ENCODE measurements at places on chromosomes 2 and 18.

GRCh38 chr2:172970660-172971059 is 105.0 kb upstream of the MAP3K20 start:
- DNase-seq: peak; percentile 13

- DNase-seq: no peak
These were observed 95.7 kb upstream of the BOD1L2 start for GRCh38 chr18:57051021-57051656.

DNA sequence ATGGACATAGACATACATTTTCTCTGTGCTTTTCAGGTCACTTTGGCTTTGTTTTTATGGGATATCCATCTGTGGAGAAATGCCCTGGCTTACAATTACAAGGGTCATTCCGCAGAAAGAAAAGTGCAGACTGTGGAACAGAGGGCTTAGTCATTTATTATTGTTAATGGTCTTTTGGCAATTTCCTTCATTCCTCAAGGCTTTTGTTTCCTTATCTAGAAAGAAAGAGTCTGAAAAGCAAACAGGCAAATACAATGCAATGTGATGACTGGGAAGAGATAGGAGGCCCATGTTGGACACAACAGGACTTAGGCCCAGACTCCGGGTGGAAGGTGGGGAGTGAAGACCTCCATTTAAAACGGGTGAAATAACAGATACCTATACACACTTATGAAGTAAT is 129.5 kb upstream of the CAVIN2 start:
- no peak for DNase-seq

DNA sequence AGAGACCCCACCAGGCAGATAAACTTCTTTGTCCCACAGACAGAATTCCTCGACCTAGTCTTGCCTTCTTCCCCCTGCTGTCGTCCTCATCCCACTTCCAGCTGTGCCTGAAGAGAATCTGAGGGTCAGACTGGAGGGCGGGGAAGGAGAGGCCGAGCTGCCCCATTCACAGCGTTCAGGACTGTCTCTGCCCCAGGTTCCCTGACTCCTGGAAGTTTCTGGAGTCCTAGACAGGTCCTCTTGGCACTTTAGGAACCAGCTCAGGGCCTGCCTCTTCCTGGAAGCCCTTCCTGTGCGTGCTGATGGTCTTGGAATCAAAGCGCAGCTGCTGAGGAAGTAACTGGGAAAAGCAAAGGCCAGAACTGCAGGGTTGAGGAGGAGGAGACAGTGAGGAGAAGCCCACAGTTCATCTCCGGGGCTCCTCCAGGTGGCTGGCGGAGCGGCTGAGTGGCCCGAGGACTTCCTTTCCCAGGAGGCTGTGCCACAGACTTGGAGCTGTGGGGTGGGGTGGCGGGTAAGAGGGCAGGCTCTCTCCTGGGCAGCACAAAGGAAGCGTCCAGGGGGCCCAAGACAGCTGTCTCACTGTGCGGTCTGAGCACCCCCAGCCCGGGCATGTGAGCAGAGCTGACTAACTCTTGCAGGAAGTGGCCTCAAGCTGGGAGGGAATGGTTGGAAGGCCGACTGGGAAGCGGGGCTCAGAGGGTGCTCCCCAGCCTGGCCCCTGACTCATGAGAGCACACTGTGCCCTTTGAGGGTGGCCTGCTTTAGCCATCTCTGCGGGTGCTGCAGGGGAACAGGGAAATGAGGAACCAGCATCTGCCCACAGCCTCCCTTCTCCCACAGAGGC is 39.5 kb downstream of the SDC1 start:
- no peak for DNase-seq

DNA sequence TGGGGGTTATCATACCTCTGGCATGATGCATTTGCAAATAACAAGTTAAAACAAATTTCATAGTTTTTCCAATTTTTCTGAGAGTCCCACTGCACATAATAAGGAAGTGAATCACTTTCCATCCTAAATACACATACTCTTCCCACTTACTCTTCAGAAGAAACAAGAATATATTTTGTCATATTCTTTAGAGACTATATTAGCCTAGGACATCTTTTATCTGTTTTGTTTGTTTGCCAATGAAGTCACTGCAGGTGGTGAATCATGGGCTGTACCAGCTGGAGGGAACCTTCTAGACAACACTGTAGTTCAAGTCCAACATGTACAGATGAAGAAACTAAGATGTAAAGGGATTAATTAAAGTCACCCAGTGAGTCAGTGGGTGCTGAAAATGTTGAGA is 116.8 kb downstream of the XIRP2 start:
- no peak for DNase-seq
